ENCODE measurements at places on chromosomes 16 and 17. TPM values are rescaled to one million over a fixed set of nuclear protein-coding genes. Genes with fewer than 3 reads are reported as not detected.

GRCh38 chr16:81437865-81438264 lies 6.7 kb upstream of the CMIP start:
- no peak overlapping the region for H3K4me3 ChIP-seq
- H3K27me3 ChIP-seq: no peaks in the 10 kb centered on the region
- no peak for DNase-seq
- H3K36me3 ChIP-seq: no peaks in the 10 kb centered on the region
- H3K4me1 ChIP-seq: no peaks in the 10 kb centered on the region
- no peak overlapping the region for H3K27ac ChIP-seq

DNA sequence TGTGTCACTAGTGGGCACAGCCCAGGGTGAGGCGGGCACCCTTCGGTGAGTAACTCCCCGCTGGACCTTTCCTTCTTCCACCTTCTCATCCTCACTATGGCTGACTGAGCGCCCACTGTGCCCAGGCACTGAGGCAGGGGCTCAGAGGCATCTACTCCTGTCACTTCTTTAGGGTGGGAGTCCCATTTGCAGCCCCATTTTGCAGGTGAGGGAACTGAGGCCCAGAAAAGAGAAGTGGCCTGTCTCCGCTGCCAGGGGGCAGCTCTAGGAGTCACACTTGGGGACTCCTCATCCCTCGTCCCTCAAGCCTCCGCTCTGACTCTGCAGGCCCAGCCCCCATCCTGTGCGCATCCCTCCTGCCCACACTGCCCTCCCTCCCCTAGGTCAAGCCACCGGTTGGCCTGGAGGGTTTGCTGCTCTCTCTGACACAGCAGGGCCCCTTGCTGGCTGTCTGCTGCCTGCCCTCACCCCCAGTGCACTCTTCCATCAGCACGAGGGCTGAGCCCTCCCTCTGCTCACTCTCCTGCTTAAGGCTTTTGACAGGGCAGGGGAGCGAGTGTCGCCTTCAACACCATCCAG lies 62.4 kb downstream of the CNGB1 start:
- no peak overlapping the region for H3K27ac ChIP-seq
- no peaks in the 10 kb centered on the region for H3K27me3 ChIP-seq
- DNase-seq: no peak
- no peak overlapping the region for H3K4me3 ChIP-seq
- no peaks in the 10 kb centered on the region for H3K36me3 ChIP-seq

- DNase-seq: no peak
- no peaks in the 10 kb centered on the region for H3K27me3 ChIP-seq
- no peaks in the 10 kb centered on the region for H3K36me3 ChIP-seq
- no peak overlapping the region for H3K4me3 ChIP-seq
- H3K27ac ChIP-seq: no peak overlapping the region
- H3K4me1 ChIP-seq: no peaks in the 10 kb centered on the region
These were observed 40.3 kb upstream of the CCNF start for GRCh38 chr16:2388875-2389433.

- no peaks in the 10 kb centered on the region for H3K36me3 ChIP-seq
These were observed 167.8 kb downstream of the SNX29 start for GRCh38 chr16:12144355-12144754.

DNA sequence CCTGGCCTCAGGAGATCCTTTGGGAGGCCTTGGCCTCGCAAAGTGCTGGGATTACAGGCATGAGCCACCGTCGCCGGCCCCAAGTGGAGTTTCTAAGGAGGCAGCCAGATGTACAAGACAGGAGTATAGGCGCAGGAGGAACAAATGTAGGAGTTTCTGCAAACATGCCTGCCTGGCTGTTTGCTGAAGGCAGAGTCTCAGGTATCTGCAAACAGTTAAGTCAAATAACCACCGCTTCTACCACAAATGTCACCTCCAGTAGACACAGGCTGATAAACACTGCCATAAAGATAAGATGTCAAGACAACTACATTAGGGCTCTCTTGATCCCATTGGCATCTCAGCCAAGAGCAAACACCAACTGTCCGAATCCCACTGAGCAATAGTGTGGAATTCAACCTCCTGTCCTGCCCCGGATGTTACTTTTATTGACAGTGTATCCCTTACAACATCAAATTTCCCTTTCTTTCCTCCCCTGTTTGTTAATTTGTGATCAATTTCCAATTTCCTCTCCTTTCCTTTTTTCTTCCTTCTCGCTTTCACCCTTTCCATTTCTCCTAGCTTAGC lies 5.6 kb upstream of the COG1 start:
- H3K27ac ChIP-seq: no peak overlapping the region
- no peaks in the 10 kb centered on the region for H3K36me3 ChIP-seq
- H3K4me1 ChIP-seq: no peaks in the 10 kb centered on the region
- no peak for DNase-seq
- no peak overlapping the region for H3K4me3 ChIP-seq
- H3K27me3 ChIP-seq: no peaks in the 10 kb centered on the region

DNA sequence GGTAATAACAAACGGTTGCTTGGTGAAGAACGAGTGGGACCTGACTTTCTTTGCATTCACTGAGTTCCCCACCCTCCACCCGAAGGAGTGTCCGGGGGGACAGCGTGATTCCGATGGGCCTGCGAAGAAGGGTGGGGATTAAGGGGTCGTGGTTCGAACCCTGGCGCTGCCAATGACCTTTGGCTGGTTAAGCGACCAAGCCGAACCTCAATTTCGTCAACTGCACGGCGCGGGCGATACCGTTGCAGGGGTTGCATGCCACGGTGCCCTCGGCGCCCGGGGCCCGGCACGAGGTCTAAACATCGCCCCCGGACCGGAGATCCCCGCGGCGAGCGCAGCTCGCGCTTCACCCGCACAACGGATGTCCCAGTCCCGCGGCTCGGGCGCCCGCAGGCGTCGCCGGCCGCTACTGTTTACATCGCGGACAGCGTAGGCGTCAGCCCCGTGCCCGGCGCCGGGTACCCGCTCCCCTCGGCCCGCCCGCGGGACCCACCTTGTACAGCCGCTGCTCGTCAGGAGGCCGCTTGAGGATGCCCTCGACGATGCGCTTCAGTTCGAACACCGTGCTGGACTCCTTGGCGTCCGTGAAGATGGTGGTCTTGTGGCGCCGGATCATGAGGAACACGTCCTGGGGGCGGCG lies 460 bp downstream of the ELOB start:
- DNase-seq: no peak
- peak overlapping the region; percentile 100 for H3K27ac ChIP-seq
- H3K4me3 ChIP-seq: peak overlapping the region; percentile 100
- H3K27me3 ChIP-seq: no peaks in the 10 kb centered on the region
- H3K4me1 ChIP-seq: peaks cover 19% of the 10 kb centered on the region

- H3K4me1 ChIP-seq: peaks cover 18% of the 10 kb centered on the region
- no peaks in the 10 kb centered on the region for H3K27me3 ChIP-seq
- peak overlapping the region; percentile 0 for H3K27ac ChIP-seq
- no peaks in the 10 kb centered on the region for H3K36me3 ChIP-seq
- DNase-seq: peak; percentile 85
- no peak overlapping the region for H3K4me3 ChIP-seq
These were observed 116.5 kb downstream of the ADCY9 start for GRCh38 chr16:3999479-4000325.

DNA sequence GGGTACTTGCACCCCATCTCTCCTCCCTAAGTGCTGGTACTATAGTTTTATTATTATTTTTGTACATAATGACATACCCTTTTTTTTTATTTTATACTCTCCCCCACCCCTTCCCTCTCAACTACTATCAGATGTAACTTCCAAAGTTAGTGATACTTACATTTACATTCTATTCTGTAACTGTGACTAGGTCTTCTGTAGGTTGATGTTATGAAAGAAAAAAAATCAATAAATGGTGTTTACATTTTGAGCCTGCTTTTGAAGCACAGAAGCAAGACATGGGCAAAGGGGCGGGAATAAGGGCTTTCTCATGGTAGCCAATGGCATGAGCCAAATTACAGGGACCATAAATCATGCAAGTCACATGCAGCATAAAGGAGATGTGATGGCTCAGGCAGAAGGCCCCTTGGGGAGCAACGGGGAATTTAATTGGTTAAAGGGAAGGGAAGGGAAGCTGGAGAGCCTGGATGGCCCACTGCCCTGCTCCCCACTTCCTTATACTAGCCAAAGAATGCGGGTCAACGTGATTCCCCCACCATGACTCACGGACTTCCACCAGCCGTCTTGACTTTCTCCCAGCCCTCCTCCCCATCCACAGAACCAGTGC lies 2.4 kb upstream of the ACSF2 start:
- no peak for DNase-seq
- no peak overlapping the region for H3K4me3 ChIP-seq

DNA sequence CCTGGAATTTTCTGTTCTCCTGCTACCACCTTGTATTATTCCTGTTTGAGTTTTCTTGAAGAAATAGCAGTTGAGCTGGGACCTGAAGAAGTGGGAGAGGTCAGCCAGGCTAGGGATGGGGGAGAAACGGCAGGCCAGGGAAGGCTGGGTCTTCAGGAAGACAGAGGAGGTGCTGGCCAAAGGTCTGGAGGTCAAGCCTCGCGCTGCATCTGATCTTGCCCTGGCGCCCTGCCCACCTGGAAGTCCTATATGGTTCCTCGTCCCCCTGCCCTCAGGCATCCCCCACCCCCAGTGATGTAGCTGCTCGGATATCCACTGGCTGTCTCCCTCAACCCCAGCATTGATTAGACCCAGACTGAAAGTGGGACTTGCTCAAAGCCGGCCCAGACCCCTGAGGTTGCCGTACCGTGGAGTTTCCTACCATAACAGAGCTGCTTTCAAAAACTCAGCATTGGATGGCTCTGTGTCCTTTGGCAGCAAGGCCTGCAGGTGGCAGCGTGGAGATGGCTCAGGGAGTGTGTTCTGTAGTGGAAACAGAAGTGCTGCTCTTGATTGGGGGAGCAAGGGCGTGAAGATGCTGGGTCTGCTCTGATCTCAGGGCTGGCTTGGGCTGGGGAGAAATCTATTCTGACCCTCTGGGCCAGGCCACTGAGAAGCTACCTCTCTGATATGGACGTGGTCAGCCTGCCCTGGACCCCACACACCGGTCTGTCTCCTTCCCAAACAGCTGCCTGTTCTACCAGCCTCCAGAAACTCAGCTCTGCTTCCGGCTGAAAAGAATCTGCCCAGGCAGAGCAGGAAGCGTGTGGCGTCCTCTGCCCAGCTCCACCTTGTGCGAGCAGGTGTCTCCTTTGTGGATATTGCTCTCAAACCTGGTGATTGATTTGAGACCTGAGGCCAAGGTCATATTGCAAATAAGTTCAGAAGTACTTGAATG lies 107.0 kb upstream of the CACNG5 start:
- peaks cover 5% of the 10 kb centered on the region for H3K4me1 ChIP-seq
- H3K27ac ChIP-seq: no peak overlapping the region
- no peak overlapping the region for H3K4me3 ChIP-seq
- H3K27me3 ChIP-seq: no peaks in the 10 kb centered on the region
- no peaks in the 10 kb centered on the region for H3K36me3 ChIP-seq

DNA sequence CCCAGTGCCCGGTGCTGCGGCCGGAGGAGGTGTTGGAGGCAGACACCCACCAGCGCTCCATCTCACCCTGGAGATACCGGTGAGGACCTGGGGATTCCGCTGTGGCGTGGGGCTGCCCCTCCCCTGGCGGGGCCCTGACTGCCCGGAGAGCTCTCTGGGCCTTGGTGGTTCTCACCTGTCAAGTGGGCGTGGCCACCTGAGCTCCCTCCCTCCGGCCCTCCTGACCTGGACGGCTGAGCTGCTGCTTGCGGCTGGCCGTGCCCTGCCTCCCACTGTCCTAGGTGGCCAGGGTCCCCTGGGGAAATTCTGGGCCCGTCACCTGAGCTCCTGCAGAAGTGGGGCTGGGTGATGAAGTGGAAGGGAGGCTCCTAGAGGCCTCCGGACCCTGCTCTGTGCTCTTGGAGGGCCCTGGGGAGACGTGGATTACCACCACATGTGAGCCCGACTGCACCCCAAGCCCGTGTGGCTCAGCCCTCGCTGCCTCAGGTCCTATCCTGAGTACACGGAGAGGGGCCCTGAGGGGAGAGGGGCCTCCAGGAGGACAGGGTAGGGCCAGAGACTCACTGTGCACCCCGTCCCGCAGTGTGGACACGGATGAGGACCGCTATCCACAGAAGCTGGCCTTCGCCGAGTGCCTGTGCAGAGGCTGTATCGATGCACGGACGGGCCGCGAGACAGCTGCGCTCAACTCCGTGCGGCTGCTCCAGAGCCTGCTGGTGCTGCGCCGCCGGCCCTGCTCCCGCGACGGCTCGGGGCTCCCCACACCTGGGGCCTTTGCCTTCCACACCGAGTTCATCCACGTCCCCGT lies 1.1 kb downstream of the IL17C start:
- no peak overlapping the region for H3K4me3 ChIP-seq
- H3K4me1 ChIP-seq: no peaks in the 10 kb centered on the region
- H3K27ac ChIP-seq: no peak overlapping the region
- H3K27me3 ChIP-seq: no peaks in the 10 kb centered on the region
- no peak for DNase-seq

- no peak overlapping the region for H3K4me3 ChIP-seq
- H3K27me3 ChIP-seq: no peaks in the 10 kb centered on the region
- DNase-seq: no peak
- no peaks in the 10 kb centered on the region for H3K4me1 ChIP-seq
- no peaks in the 10 kb centered on the region for H3K36me3 ChIP-seq
These were observed 931 bp upstream of the CPHXL start for GRCh38 chr16:75727221-75727620.

- no peaks in the 10 kb centered on the region for H3K36me3 ChIP-seq
- peak; percentile 26 for DNase-seq
- no peak overlapping the region for H3K4me3 ChIP-seq
- no peak overlapping the region for H3K27ac ChIP-seq
- H3K27me3 ChIP-seq: no peaks in the 10 kb centered on the region
These were observed 1.5 kb upstream of the FAAP100 start for GRCh38 chr17:81553616-81554181.

GRCh38 chr16:68272507-68273209 lies 8.3 kb downstream of the SLC7A6 start:
- H3K27me3 ChIP-seq: no peaks in the 10 kb centered on the region
- H3K4me1 ChIP-seq: peaks cover 49% of the 10 kb centered on the region
- H3K27ac ChIP-seq: peak overlapping the region; percentile 55
- DNase-seq: no peak
- H3K36me3 ChIP-seq: no peaks in the 10 kb centered on the region
- H3K4me3 ChIP-seq: no peak overlapping the region

GRCh38 chr17:4004517-4005295 lies 40.5 kb upstream of the ATP2A3 start:
- H3K27ac ChIP-seq: no peak overlapping the region
- no peaks in the 10 kb centered on the region for H3K36me3 ChIP-seq
- H3K4me3 ChIP-seq: no peak overlapping the region
- no peaks in the 10 kb centered on the region for H3K4me1 ChIP-seq
- DNase-seq: peak; percentile 64
- no peaks in the 10 kb centered on the region for H3K27me3 ChIP-seq

GRCh38 chr17:41523787-41524186 lies 4.3 kb downstream of the KRT19 start:
- H3K36me3 ChIP-seq: no peaks in the 10 kb centered on the region
- H3K27ac ChIP-seq: no peak overlapping the region
- peaks cover 11% of the 10 kb centered on the region for H3K4me1 ChIP-seq
- no peaks in the 10 kb centered on the region for H3K27me3 ChIP-seq
- no peak overlapping the region for H3K4me3 ChIP-seq

- no peaks in the 10 kb centered on the region for H3K36me3 ChIP-seq
- H3K4me1 ChIP-seq: no peaks in the 10 kb centered on the region
- H3K4me3 ChIP-seq: no peak overlapping the region
- no peak overlapping the region for H3K27ac ChIP-seq
These were observed 238.7 kb downstream of the HAPSTR1 start for GRCh38 chr16:9330095-9330494.

Gene LRRC75A
- total RNA-seq: 47.9 TPM

Gene KRT25
- total RNA-seq: 1.3 TPM
